Urothelium cell line (cell line): ENCODE measurements at places on chromosomes 11 and 22.

DNA sequence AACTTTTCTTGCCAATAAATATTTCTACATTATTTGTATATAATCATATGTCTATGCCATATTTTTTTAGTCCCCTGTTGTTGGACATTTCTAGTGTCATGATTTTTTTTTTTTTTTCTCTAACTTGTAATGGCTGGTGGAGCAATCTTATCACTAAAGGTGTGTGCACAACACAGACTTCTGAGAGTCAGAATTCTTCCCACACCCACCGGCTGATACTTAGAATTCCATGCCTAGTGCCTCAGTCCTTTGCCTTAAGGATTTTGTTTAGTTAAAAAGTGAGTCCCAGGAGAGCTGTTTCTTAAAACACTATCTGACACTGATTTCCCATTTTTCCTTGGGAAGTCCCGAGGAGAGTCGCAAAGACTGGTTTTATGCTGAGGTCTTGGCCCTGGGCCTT, 87.7 kb upstream of the BARX2 start:
- DNase-seq: no peak

DNA sequence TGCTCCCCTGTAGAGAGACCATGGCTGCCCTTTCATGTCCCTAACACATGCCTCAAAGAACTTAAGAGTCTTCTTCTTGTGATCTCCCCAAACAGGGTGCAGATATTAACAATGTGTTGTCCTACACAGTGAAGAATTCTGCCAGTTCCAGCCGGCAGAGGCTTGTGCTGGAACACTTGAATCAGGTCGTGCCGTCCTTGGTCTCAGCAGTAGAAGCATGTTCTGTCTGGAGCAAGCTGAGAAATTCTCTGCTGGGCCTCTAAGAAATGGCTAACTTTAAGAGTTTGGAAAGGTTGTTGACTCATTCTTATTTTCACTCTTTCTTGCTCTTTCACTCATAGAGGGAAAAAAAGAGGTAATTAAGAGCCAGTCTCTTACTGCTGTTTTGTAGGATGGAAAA, 71.1 kb upstream of the SLC25A18 start:
- no peak for DNase-seq

DNA sequence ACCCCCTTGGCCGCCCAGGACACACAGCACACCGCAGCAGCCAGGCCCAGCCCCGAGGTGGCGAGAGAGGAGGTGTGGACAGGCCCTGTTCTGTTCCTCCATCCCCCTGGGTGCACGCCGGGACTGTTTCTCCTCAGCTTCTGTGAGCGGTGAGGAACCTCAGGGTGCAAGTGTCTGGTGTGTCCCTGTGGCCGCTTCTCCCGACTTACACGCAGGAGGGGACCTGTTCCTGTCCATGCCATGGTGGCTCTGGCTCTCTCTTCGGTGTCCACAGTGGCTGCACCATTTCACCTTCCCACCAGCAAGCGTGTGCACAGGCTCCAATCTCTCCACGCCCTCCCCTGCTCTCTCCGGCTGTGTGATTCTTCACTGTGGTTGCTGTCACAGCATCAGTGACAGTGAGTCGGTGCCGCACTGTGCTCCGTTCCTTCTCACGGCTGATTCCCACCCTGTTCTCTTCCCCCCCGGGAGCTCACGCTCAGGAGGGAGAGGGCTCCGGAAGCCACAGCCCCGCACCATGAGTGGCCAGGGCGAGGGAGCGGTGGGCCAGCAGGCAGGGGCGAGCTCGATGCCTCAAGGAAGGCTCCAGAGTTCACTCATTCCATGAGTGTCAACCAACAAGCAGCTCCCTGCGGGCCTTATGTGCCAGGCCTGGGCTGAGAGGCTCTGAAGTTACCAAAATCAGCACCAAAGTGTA, 18.6 kb upstream of the WNT7B start:
- DNase-seq: no peak

- DNase-seq: no peak
Observed at GRCh38 chr11:78532991-78533390, 41.7 kb downstream of the NARS2 start.

DNA sequence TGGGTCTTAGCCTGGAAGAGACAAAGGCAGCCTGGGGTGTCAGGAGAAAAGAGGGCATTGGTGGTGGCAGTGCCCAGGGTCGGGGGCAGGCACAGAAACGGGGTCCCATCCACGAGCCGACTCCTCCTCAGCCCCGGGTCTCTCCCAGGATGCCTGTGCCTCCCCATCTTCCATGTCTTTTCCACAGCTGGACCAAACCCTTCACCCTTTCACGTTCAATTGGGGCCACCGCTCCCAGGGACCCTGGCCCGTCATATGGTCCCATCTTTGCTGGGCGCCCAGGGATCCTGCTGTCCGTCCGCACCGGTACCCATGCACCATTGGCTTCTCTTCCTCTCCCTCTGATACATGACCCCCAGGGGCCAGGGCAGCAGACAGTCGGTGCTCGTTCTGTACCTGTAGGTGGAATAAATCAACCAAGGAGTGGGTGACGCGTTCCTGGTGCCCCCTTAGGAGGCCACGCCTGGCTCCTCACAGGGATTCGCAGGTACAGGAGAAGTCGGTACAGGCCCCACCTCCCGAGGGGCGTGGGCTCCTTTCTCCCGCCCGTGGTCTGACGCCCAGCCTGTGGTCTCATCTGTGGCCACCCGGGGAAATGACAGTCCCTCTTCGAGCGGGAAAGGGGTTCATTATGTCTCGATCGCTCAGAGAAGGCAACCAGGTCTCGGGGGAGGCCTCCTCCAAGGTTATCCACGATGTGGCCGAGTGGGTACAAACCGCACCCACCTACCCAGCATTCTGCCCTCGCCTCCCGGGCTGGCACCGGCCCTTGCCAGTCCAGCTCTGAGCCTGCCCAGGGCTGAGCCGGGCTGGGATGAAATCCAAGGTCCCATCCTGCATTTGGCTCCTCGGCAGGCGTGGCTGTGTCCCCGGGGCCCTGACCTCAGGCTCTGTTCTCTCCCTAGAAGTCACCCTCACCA, 1493.6 kb downstream of the BRD1 start:
- no peak for DNase-seq

GRCh38 chr11:114892381-114893197, 214.3 kb downstream of the NXPE2 start:
- no peak for DNase-seq
